Activated naive CD4-positive, alpha-beta T cell treated with Interleukin-2 at 50 U/mL for 16 hours (primary cell): ENCODE measurements at places on chromosomes 3 and 15.
A peak's percentile ranks its signal among the peaks of the same experiment; 100 is the strongest.

- DNase-seq = no peak
Observed at GRCh38 chr3:1252061-1252430, 159.2 kb downstream of the CNTN6 start.

- DNase-seq = no peak
Observed at GRCh38 chr3:25556447-25556846, 108.3 kb downstream of the TOP2B start.

- no peak for DNase-seq
Observed at GRCh38 chr15:95816591-95816990, 513.9 kb upstream of the NR2F2 start.

DNA sequence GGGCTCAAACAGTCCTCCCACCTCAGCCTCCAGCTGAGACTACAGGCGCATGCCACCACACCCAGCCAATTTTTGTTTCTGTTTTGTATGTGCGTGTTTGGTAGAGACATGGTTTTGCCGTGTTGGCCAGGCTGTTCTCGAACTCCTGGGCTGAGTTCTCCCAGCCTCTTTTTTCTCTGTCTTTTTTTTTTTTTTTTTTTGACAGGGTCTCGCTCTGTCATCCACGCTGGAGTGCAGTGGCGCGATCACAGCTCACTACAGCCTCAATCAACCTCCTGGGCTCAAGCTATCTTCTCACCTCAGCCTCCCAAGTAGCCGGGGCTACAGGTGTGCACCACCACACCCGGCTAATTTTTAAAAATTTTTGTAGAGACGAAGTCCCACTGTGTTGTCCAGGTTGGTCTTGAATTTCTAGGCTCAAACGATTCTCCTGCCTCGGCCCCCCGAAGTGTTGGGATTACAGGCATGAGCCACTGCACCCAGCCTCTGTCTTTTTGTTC is 867 bp upstream of the DCAF1 start:
- peak; percentile 7 for DNase-seq

- DNase-seq = no peak
Observed at GRCh38 chr3:114566162-114566755, 272.4 kb downstream of the TIGIT start.

DNA sequence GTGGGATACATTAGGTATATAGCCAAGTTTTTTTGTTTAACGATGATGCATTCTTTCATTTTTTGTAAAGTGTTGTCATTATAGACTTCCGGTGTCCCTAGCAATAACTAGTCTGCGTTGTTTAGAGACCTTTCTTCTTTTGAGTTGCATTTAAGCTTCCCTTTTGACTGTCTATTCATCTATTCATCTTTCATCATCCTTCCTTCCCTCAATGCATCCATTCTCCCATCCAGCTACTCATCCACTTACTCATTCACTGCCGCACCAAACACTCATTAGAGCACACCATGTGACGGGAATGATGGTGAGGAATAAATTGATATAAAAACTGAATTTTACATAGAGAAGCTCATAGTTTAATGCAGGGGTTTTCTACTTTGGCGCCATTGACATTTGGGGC is 32.9 kb downstream of the OR4F15 start:
- no peak for DNase-seq

- DNase-seq = peak; percentile 30
Observed at GRCh38 chr3:44685128-44685800, 27.2 kb upstream of the ZNF502 start.

DNA sequence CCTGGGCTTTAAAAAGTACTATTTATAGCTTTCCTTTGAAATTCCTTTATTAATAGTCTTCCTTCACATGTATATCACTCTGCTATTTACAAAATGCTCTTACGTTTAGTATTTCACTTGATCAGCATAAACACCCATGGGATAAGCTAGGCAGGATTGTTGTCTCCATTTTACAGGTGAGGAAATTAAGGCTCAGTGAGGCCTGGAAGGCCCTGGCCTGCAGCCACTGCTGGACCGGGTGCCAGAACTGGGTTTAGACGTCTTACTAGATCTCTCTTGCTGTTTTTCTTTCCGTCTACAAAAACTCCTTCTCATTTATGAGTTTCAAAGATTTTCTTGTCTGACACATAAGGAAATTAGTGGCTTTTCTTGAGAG is 236.4 kb downstream of the LPP start:
- no peak for DNase-seq

DNA sequence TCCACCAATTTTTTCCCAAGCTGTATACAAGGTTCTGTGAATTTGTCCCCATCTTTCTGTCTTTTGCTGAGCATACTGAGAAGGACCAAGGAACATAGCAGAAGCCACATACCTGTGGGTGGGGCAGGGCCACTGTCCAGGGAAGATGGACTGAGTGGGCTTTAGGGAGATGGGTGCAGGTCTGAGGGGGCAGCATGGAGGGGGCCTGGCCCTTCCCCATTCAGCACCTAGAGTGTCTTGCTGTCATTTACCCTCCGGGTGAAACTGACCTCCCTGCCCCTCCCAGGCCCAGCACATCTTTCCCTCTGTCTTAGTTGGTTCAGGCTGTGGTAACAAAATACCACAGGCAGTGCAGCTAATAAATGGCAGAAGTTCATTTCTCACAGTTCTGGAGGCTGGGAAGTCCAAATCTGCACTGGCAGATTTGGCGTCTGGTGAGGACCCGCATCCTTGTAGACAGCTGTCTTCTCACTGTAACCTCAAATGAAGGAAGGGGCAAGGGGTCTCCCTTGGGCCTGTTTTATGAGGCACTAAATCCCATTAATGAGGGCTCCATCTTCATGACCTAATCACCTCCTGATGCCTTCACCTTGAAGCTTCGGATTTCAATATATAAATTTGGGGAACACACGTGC is 180.0 kb upstream of the SMAD3 start:
- DNase-seq = no peak

GRCh38 chr3:113751141-113751540 is 4.3 kb downstream of the ATP6V1A start:
- no peak for DNase-seq

DNA sequence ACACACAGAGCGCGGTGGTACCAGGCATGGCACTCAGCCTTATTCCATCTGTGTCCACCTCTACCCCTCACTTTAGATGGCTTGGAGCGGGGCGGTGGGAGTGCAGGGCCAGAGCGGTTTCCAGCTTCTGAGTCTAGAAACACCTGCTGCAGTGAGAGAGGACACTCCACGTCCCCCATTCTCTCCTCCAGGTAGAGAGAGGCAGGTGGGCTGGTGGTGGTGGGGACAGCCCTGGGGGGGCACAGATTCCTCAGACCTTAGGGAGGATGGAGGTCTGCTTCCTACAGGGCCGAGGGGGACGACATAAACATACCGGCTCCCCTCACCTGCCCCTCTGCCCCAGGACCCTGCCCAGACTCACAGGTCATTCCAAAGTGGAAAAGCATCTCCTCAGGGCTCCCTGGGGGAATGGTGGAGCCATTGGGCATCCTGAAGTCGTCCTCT is 40.4 kb downstream of the MUC20 start:
- DNase-seq = no peak

DNA sequence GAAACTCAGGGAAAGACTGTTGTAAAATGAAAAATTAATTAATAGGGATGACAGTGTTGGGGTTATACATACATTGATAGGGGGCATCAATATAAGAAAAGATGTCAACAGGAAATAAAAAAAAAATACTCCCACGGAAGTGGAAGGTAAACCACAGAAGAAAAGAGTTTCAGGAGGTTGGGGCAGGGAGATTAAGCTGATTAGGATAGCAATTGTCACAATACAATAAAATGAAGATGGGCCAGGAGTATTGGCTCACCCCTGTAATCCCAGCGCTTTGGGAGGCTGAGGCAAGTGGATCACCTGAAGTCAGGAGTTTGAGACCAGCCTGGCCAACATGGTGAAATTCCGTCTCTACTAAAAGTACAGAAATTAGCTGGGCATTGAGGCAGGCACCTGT is 536.1 kb downstream of the AGBL1 start:
- DNase-seq = no peak

DNA sequence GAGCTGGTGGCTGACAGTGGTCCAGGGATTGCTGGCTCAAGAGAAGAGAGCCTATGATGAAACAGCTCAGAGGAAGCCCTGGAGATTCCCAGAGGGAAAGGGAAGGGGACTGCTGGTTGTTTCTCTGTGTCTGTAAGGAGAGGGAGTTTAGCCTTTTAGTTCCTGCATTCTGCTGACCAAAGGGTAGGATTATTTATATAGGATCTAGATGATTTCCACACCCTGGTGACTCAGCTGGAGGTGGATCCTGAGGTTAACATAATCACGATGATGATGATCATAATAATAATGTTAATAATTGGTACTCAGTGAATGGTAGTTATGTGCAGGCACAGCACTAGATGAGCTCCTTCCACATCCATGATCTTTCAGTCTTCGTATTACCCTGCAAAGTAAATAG is 144.9 kb downstream of the EPHB1 start:
- no peak for DNase-seq

DNA sequence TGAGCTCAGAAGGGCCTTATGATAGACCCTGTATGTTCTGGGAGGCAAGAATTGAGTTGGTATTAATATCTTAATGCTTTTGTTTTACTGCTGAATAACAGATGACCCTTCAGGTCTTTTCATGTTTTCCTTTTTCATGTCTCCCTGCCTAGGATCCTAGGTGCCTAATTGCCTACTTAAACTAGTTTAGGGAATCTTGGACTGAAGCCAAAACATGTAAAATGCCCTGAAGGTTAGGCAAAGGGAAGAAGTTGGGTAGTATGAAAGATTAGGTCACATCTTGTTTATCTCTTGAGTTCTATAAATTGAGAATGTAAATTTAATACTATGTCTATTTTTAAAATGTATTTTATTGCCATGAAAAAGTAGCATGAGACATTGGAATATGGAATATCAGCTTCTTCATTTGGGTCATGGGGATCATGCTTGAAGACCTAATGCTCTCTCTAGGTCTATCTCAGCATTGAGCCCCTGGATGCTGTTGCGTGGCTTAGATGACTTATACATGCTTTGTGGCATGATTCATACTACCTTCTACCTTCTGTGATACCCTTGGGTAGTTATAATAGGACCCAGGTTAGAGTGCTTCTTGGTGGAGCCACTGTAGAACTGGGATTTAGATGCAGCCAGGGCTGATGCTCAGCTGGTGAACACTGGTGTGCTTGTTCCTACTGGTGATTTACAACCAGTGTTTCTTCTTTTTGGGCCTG is 26.4 kb downstream of the RBM6 start:
- DNase-seq = no peak

- DNase-seq = peak; percentile 42
Observed at GRCh38 chr3:93973131-93974126, at the start of gene PROS1. Gene PROS1, minus strand, starts transcription at chr3:93973896. Its CDS starts 147 bp downstream, at chr3:93973749.

DNA sequence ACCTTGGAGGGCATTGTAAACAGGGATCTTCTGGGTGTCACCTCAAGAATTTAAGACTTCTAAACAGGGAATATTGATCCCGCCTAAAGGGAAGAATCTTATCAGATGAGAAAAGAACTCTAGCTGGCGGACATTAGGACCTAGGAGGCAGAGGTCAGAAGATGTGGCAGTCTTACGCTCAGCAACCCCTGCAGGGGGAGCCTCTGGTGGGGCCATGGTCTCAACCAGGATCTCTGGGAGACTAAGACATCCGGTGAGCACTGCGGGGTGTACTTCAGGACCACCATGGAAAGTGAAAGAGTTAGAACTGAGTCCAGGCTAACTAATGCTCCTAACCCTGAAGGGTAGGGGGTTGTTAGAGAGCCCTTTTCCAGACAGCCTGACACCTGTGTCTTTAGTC is 295.2 kb downstream of the VGLL3 start:
- no peak for DNase-seq
